ENCODE measurements at places on chromosomes 2 and 18.

- DNase-seq, result peak; percentile 13
Observed at GRCh38 chr2:241036397-241036963, 38.1 kb downstream of the SNED1 start.

GRCh38 chr2:15115776-15116175 lies 445.4 kb downstream of the NBAS start:
- no peak for DNase-seq

- no peak for DNase-seq
Observed at GRCh38 chr2:240569523-240569997, 1.3 kb downstream of the RNPEPL1 start.

DNA sequence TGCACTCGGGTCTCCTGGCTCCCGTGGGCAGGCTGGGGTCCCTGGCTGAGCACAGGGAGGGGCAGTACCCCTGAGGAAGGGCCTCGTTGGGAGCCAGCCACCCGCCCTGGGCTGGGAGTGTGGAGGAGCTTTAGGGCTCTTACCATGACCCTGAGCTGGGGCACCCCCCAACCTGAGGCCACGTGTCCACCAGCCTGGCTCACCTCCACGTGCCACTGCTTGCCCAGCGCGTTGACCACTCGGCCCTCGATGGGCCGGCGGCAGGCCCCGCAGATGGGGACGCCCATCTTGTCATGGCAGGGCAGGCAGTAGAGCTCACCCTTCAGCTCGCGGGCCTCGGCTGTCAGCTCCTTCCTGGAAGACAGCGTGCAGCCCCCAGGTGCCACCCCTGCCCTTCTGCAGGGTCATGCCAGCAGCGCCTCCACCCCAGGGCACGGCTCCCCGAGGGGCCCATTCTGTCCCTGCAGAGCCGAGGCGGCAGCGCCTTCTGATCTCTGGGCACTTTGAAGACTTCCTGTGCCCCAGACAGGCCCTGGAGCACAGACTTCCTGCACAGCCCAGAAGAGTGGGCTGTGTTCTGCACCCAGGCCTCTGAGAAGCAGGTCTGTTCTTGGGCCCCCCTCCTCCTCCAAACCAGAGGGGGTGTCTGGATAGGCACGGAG lies 4.0 kb upstream of the GPR17 start:
- DNase-seq, result no peak

GRCh38 chr2:241799522-241800197 lies 9.3 kb upstream of the NEU4 start:
- peak; percentile 6 for DNase-seq
